ENCODE measurements at places on chromosomes 5 and 9.

- peak; percentile 34 for DNase-seq
These were observed at the start of gene MYO10 for GRCh38 chr5:16936150-16936988. MYO10 (minus strand) TSS chr5:16936288; CDS start chr5:16935808, 480 bp downstream.

DNA sequence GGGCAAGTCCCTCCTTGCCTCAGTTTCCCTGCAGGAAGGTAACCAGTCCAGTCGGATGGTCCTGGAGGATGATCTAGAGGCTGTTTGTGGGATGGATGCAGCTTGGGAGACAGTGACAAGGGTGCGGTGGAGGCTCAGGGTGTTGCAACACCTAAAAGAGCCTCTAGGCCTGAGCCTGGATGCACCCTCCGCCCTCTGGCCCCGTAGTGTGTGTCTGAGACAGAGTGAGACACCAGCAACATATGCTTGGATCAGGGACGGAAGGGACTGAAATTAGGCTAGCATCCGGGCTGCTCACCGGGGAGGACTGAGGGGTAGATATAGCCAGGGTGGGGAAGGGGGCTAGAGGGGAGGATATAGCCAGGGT, 1.1 kb downstream of the CRAT start:
- no peak for DNase-seq

DNA sequence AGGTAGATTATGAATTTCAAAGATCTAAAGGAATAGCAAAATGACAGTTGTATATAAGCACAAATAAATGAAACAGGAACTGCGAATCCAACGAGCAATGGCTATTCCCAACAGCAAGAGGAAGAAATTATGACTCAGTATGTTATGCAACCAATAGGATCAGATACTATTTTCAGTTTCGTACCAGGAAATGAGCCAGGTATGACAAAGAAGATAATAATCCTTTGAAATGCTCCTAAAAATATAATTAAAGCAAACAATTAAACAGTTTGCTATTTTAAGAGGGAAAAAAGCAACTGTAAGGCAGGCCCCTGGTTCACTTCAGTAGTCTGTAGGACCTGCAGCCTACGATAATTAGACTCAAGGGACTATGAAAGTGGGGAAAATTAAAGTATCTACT, 58.9 kb downstream of the AUH start:
- DNase-seq = no peak

- DNase-seq = no peak
These were observed 159.2 kb upstream of the ALDH1B1 start for GRCh38 chr9:38233343-38233742.

- no peak for DNase-seq
These were observed 15.4 kb downstream of the CCL28 start for GRCh38 chr5:43396762-43397304.

GRCh38 chr5:8749556-8749955, 796.3 kb downstream of the SEMA5A start:
- DNase-seq = no peak

GRCh38 chr5:9776525-9776924, 146.4 kb upstream of the TAS2R1 start:
- no peak for DNase-seq

GRCh38 chr5:35813521-35813920, 43.2 kb upstream of the IL7R start:
- DNase-seq = no peak
